ENCODE measurements at places on chromosomes 1 and 21. TPM values are rescaled to one million over a fixed set of nuclear protein-coding genes. Genes with fewer than 3 reads are reported as not detected.
A peak's percentile ranks its signal among the peaks of the same experiment; 100 is the strongest.

The CD244 gene
- polyA plus RNA-seq, result not detected

The NFASC gene
- 1.7 TPM for polyA plus RNA-seq

The SLC5A3 gene
- 9.5 TPM for polyA plus RNA-seq

The SNX7 gene
- 40.9 TPM for polyA plus RNA-seq

The MEF2D gene
- polyA plus RNA-seq, result 14.5 TPM

The C1orf141 gene
- polyA plus RNA-seq, result not detected

The SPOCD1 gene
- polyA plus RNA-seq, result 78.8 TPM

The SPATA46 gene
- polyA plus RNA-seq, result not detected

The ADGRL2 gene
- 24.8 TPM for polyA plus RNA-seq

GRCh38 chr1:38221006-38221649, 174.5 kb upstream of the POU3F1 start:
- DNase-seq, result peak; percentile 8

- peak; percentile 15 for DNase-seq
These were observed 357.8 kb downstream of the SIPA1L2 start for GRCh38 chr1:232271991-232272589.

GRCh38 chr1:40094466-40095110, 2.5 kb downstream of the PPT1 start:
- DNase-seq, result no peak

- peak; percentile 80 for DNase-seq
These were observed 64.4 kb downstream of the CDC7 start for GRCh38 chr1:91564888-91565701.

GRCh38 chr1:151547900-151548230, 7.8 kb downstream of the TUFT1 start:
- no peak for DNase-seq

GRCh38 chr1:25690396-25690956, 73.9 kb downstream of the MAN1C1 start:
- no peak for DNase-seq

DNA sequence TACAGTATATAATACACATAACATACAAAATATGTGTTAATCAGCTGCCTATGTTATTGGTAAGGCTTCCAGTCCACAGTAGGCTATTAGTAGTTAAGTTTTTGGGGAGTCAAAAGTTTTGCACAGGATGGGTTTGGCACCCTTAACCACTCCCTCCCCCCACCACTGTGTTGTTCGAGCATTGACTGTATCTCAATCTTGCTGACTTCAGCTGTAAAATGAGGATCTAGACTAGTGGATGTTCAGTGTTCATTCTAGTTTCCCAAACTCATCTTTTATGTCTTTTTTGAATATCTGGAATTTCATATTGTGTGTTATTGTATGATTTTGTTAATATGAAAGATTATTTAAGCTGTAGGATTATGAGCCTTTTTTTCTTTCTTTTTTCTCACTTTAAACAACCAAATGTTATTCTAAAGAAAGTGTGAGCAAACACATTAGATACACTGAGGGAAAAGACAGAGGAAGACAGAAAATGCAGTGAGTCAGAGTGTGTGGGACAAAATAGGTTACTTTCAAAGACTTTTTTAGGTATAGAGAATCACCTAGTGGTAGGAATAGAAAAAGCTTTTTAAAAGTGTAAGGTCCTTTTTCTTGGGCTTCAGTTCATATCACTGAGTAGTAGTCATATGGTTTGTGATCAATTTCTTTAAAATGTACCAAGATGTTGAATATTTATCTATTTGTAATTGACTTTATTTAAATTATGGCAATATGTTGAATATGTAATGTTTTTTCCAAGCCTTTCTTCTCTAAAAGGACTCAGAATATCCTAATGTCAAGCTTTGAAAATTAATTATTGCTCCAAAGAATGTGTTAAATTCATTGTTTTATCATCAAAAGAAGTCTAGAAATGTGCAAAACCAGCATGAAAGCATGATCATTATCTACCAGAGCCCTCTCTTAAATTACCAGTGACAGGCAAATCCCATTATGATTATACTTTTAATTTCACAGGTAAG, 17.9 kb upstream of the CENPF start:
- DNase-seq, result peak; percentile 26

DNA sequence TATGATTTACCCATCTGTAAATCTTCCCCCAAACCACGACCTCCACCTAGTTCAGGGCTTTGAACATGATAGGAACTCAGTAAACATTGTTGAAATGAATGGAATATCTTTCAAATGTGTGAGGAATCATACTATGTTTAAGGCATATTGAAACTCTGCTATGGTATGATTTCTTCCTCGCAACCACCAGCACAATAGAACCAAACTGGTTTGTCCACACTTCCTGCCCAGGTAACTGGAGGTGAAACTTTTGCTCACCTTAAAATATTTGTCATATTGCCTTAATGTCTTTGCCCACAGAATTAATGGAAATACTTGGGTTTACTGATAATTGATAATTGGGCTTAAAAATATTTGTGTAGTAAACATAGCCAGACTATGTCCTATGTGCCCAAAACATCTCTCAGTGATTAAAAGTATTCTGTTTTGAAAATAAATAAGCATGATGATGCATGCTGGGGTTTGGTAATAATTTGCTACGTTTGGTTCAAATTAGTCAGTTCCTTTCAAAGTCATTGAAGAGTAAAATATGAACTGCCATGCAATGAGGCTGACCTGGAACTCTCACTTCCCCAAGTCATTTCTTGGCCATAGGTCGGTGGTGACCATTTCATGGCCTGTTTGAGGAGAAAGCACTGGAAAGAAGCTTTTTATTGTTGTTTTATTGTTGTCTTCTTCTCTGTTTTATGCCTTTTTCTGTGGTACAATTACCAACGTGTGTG, 73.3 kb downstream of the TNFSF18 start:
- DNase-seq, result no peak

- no peak for DNase-seq
These were observed 1153.5 kb upstream of the TMPRSS15 start for GRCh38 chr21:19557046-19557445.

GRCh38 chr1:77977989-77978292, 931 bp downstream of the FUBP1 start:
- DNase-seq, result no peak

- DNase-seq, result no peak
These were observed 3.6 kb downstream of the YBEY start for GRCh38 chr21:46289655-46290179.

DNA sequence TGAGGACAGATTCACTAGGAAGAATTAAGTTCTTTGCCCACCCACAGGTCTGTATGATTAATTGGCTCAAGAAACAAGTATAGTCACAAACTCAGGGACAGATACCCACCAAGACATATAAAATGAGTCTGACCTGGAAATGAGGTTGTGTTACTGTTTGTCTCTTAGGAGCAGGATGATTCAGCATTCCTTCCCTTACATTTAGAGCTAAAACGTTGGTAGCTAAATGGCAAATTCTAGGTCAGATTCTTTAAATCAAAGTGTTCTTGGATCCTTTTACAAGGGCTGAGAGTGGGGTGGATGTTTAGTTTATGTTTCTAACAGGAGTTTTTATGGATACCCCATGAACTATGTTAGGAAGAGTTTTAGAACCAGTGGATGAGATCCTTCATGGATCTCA, 4.7 kb downstream of the RIMKLA start:
- DNase-seq, result no peak

- DNase-seq, result no peak
These were observed 11.1 kb upstream of the SLC30A1 start for GRCh38 chr1:211589782-211590721.

DNA sequence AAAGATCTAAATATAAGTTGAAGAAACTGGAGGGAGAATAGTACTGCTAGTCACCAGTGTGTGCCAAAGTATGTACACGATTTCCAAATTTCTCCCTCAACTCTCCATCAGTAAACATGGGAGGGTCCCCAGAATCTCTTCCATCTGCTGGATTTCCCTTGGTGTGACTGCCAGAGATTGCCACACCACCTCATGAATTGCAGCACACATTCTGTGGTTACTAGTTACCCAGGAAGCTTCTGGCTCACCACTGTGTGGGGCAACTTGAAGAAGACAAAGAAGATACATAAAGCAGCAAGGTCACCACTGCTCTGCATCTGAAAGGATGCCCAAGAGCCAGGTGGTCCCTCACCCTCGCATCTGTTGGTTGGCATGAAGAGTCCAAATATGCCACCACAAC, 191.7 kb upstream of the ESRRG start:
- no peak for DNase-seq

GRCh38 chr1:188228623-188229022, 1399.9 kb downstream of the PLA2G4A start:
- DNase-seq, result no peak

DNA sequence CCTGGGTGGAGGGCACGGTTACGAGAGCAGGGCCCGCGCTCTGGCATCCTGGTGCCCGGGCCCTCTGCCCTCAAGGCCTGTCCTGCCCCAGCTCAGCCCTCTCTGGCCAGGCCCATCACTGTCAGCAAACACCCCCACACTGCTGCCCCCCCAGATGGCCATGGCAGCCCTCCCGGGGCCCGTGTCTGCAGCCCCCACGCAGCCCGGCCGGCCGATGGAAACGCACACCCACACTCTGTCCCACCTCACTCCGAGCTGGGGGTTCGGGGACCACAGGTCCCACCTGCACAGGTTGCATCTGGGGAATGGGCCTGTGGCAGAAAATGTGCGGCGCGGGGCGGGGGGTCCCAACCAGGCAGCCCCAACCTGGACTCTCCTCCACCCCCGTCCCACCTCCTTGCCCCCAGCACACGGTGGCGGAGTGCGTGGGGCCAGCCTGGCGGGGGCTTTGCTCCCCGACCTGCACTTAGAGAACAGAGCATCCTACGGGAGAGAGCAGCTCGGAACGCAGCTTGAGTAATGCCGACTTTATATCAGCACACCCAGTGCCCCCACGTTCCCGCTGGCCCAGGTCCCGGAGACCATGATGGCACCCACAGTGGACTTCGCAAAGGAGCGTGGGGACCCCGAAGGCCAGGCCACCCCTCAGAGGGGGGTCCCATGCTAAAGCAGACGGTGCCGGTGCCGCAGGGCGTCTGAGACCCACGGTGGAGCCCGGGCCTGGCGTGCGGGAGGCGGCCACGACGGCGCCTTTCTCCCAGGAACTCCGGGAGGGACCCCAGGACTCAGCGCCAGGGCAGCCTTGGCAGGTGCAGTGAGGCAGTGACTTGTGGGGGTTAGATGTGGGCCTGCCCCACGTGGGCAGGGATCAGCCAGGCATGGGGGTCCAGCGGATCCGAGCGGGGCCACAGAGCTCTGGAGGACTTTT, 7.5 kb upstream of the RNF223 start:
- DNase-seq, result no peak

DNA sequence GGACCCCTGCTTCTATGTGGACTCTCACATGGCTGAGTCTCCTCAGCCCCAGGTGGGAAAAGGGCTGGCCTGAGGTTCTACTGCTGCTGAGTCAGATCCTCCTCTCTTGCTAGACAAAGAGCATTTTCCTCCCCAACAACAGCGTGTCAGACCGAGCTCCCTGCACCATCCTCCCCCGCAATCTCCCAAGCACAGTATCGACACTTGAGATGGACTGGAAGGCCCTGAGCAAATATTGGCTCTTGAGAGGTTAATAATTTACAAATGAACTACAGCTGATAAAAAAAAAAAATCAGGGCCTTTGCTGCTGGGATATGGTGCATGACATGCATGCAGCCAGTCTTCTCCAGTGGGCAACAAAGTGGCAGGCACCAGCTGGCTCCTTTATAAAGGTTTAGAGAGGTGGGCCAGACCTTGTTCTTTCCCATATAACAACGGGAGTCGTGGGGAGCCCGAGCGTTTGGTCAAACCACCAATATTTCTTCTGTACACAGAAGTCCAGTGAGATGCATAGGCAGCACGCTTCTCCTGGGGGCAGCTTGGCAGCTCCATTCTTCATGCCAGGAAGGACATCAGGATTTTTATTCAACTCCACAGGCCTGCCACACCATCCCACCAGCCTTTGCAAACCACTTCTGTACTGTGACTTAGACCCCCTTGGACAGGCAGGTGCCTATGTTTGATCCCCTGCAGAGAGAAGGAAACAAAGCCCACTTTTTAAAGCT, 55.4 kb upstream of the CAMK1G start:
- DNase-seq, result no peak

DNA sequence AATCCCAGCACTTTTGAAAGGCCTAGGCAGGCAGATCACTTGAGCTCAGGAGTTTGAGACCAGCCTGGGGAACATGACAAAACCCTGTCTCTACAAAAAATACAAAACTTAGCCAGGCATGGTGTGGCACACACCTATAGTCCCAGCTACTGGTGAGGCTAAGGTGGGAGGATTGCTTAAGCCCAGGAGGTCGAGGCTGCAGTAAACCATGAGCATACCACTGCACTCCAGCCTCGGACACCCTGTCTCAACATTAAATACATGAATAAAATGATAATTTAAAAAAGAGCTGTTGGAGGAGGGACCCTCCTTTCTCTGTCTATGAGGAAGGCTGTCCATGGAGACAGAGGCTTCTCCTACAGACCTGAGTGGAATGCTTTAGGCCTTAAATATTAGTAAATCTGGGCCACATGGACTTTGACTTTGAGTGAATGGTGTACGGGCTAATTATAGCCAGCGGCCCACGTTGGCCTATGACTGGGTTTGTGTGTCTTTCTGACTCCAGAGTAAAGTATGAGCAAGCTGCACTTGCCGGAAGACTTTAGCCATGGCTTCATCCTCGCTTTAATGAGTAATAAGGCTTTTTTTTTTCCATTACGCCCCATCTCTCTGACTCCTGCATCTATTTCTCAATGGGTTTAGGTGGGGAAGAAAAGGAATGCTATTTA, 21.3 kb downstream of the RAB3B start:
- peak; percentile 81 for DNase-seq

DNA sequence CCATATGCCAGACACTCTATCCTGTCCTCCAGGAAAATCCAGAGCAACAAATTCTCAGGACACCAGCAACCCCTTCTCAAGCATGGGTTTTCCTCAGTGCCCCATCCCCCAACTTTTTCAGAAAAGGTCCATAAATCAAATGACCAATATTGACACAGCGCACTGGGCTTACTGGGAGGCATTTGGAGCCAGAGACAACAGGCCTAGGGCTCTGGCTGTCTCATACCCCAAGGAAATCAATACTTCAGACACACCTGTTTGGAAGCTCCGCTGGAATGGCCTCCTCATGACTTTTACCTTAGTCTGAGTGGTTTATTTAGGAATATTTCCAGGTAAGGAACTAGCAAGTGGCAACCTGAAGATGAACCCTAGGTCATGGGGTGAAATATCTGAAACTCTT, 66.9 kb upstream of the TNR start:
- DNase-seq, result no peak

GRCh38 chr1:226663327-226663704, 75.8 kb downstream of the ITPKB start:
- DNase-seq, result no peak

- DNase-seq, result no peak
These were observed 2.8 kb downstream of the KCNJ9 start for GRCh38 chr1:160083968-160084770.

DNA sequence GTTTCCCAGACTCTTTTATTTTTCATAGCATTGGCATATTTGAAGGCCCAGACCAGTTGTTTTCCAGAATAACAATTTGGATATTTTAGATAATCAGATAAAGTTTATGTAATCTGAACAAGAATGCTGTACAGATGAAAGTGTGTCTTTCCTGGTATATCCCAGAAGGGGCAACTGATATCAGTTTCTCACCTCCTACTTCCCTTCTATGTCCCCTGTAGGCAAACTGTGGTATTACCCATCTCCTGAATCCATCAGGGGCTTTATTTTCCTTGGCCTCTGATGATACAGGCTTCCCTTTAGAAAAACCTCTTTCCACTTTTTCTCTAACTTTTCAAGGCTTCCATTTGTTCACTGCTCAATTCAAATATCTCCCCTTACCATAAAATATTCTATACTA, 87.5 kb upstream of the RGS1 start:
- DNase-seq, result no peak
